ENCODE measurements at places on chromosomes 12 and 14. TPM values are rescaled to one million over a fixed set of nuclear protein-coding genes. Genes with fewer than 3 reads are reported as not detected.
A peak's percentile ranks its signal among the peaks of the same experiment; 100 is the strongest.

The WNT1 gene
- total RNA-seq, result not detected

The PMEL gene
- not detected for total RNA-seq

The PPP1R1A gene
- total RNA-seq, result 246 TPM

The PA2G4 gene
- total RNA-seq, result 109 TPM

GRCh38 chr14:77024171-77024691, 4.3 kb downstream of the IRF2BPL start:
- peaks cover 43% of the 10 kb centered on the region for H3K4me1 ChIP-seq
- no peak for DNase-seq
- H3K36me3 ChIP-seq, result no peaks in the 10 kb centered on the region
- peak overlapping the region; percentile 100 for H3K27ac ChIP-seq
- H3K27me3 ChIP-seq, result no peaks in the 10 kb centered on the region

- H3K27ac ChIP-seq, result peak overlapping the region; percentile 16
- H3K4me3 ChIP-seq, result no peak overlapping the region
- no peaks in the 10 kb centered on the region for H3K27me3 ChIP-seq
- no peak for DNase-seq
- peaks cover 26% of the 10 kb centered on the region for H3K36me3 ChIP-seq
- peaks cover 68% of the 10 kb centered on the region for H3K4me1 ChIP-seq
Measured at GRCh38 chr14:103696466-103697071, 18.7 kb downstream of the XRCC3 start.

DNA sequence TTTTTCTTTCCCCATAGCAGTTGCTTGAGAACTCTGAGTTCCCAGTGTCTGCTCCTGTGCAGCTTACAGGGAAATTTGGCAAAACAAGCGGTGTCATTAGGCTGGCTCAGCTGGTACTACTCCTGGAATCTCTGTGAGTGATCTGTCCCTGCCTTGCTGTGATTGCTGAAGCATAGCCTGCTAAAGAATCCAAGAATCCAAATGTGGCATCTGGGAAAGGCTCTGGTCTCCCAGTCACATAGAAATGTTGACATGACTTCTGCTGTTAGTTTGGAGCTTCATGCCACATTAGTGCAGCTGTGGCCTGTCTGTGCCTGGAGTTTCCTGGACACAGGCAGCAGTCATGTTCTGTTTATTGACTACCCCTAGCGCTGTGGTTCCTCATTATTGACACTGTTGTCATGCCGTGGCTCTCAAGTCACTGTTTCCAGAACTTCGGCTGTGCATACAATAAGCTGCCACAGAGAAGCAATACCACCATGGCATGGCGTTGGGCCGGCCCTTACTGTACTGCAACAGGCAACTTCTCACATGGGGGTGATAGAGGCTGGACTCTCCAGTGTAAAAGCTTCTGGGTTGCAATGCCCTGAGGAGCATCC, 166.8 kb downstream of the MYRFL start:
- no peak overlapping the region for H3K4me3 ChIP-seq
- DNase-seq, result no peak
- no peak overlapping the region for H3K27ac ChIP-seq
- no peaks in the 10 kb centered on the region for H3K27me3 ChIP-seq
- H3K36me3 ChIP-seq, result no peaks in the 10 kb centered on the region
- no peaks in the 10 kb centered on the region for H3K4me1 ChIP-seq

DNA sequence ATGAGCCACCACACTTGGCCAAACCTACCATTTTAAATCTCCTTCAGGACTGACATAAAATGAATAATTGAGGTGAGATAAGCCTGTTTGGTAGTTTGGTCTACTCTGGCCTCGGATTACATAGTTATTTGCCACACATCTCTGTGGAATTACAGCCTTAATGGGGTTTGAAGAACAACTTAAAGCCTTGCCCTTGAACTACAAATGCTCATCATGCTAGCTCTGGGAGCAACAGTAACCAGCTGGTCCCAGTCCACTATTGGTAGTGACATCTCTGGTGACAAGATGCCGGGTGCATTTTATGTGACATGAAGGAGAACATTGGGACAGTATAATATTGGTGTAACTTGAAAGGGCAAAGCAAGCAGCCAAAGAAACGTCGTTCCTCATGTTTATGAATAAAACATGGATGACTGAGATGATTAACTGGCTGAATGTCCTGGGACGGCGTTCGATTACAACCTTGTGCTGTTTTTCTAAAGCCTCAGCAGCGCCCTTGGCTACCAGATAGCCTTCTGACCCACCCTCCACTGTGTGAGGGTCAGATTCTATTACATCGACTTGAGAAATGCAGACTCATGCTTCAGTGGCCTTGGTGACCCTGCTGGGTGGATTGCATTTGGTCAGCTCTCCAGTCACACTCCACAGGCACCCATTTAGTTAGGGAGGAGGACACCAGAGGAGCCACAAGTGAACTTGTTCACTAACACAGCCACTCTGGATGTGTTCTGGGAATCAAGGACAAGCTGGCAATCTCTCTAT, 41.5 kb downstream of the BEST3 start:
- peak overlapping the region; percentile 91 for H3K27ac ChIP-seq
- H3K4me3 ChIP-seq, result no peak overlapping the region
- peak; percentile 95 for DNase-seq
- peaks cover 47% of the 10 kb centered on the region for H3K4me1 ChIP-seq
- no peaks in the 10 kb centered on the region for H3K27me3 ChIP-seq
- no peaks in the 10 kb centered on the region for H3K36me3 ChIP-seq

GRCh38 chr14:76863724-76864407, 37.7 kb downstream of the LRRC74A start:
- no peaks in the 10 kb centered on the region for H3K27me3 ChIP-seq
- no peaks in the 10 kb centered on the region for H3K4me1 ChIP-seq
- H3K36me3 ChIP-seq, result no peaks in the 10 kb centered on the region
- peak; percentile 32 for DNase-seq
- H3K27ac ChIP-seq, result peak overlapping the region; percentile 68

GRCh38 chr14:63436286-63437098, 106.7 kb downstream of the PPP2R5E start:
- H3K27me3 ChIP-seq, result no peaks in the 10 kb centered on the region
- peaks cover 76% of the 10 kb centered on the region for H3K4me1 ChIP-seq
- H3K36me3 ChIP-seq, result no peaks in the 10 kb centered on the region
- H3K4me3 ChIP-seq, result no peak overlapping the region
- peak overlapping the region; percentile 88 for H3K27ac ChIP-seq
